ENCODE measurements at places on chromosomes 6 and 20.
A peak's percentile ranks its signal among the peaks of the same experiment; 100 is the strongest.

DNA sequence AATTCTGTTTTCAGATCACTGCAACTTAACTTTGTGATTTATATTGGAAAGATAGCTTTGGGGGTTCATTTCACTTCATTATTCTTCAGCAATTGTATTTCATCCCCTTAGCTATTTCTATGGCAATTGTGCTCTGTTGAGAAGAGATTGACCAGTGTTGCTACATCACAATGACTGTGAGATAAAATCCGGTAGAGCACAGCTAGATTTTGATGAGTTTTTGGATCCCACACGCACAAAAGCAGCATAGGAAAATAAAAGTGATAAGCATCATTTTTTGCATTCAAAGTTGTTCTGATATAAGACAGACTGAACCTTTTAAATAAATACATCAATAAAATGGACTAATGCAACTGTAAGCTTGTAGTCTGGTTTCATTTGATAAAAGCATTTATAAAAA, 734.8 kb downstream of the KIF16B start:
- no peak for DNase-seq

GRCh38 chr6:165662749-165663376, at the start of gene PDE10A:
PDE10A (minus strand) TSS chr6:165663241; CDS start chr6:165662811, 430 bp downstream.
- no peak for DNase-seq

DNA sequence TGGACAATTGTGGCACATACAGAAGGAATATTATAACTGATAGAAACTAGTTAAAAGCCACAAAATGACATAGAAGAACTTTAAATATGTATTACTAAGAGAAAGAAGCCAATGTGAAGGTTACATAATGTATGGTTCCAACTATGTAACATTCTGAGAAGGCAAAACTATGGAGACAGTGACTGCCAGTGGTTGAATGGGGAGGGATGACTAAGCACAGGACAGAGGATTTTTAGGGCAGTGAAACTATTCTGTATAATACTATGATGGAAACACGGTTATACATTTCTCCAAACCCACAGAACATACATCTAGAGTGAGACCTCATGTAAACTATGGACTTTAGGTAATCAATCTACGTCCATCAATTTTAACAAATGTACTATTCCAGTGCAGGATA, 22.4 kb downstream of the SYNCRIP start:
- DNase-seq, result no peak

DNA sequence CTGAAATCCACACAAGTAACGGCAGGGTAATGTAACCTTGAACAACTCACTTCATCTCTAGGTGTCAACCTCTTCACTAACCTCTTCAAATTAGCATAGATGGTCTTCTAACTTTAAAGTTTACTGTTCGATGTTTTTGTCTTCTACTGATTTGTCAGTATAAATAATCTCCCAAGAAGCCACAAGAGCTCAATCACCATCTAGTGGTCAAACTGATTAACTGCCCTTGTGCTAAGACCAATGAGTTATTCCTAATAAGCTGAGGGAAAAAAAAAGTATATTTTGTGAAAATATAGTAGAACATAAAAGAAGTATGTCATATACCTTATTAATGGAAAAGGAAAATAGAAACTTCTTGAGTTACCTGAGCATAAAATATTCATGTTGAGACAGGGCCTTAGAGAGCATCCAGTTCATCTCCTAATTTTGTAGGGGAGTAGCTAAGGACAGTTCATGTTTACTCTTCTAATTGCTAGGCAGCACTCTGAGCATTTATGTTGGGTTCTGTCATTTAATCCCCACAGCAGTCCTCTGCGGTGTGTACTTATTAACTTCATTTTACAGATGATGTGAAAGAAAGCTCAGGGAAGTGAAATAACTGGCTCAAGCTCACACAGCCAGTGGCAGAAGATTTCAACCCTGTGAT, 317.1 kb downstream of the ESR1 start:
- peak; percentile 61 for DNase-seq

DNA sequence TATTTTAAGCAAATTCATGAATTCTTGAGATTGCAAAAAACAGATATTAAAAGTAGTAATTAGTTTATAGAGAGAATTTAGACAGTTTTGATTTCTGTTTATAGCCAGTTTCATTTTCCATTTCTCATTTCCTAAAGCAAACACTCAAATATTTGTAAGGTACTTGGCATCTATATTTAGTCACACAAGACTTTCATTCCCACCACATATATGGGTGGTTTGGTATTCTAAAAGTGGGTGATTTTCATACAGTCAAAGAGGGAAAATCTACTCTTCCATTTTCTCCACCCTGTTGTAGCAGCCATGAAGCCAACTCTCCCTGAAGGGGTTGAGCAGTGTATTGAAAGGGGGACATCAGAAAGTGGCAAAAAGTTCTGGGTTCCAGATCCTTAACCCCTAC, 181.1 kb upstream of the SUPT3H start:
- no peak for DNase-seq

DNA sequence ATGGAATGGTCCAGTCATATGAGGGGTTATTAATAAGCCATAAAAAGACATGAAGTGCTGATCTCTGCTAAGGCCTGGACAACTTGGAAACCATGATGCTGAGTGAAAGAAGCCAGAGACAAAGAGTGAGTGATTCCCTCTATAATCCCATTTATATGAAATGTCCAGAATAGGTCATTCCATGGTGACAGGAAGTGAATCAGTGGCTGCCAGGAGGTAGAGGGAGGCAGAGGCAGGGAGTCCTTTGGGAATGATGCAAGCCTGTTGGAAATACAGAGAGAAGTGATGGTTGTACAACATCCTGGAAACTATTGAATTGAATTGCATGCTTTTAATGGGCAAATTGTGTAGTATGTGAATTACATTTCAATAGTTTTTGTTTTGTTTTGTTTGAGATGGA, 26.4 kb downstream of the ANKRD60 start:
- DNase-seq, result no peak

GRCh38 chr6:125009578-125009977, 47.3 kb downstream of the RNF217 start:
- no peak for DNase-seq

GRCh38 chr20:23868321-23868720, 11.2 kb downstream of the CST5 start:
- DNase-seq, result no peak

DNA sequence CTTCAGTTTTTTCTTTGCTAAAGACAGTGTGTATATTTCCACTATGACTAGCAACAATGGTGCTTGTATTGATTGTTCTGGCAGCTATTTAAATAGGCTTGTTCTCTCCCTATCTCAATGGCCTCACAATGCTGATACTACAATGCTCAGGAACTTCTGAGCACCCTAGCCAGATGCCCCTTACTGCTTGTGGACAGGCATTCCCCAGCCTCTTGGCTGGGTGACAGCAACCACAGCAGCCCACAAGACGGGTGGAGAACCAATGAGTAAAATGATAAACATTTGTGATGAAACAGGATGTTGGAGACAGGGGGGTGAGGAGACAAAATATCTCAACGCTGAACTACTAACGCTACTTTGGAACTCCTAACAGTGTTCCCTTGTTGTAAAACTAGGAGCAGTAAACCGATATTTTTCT, 42.3 kb downstream of the HIVEP2 start:
- peak; percentile 96 for DNase-seq

DNA sequence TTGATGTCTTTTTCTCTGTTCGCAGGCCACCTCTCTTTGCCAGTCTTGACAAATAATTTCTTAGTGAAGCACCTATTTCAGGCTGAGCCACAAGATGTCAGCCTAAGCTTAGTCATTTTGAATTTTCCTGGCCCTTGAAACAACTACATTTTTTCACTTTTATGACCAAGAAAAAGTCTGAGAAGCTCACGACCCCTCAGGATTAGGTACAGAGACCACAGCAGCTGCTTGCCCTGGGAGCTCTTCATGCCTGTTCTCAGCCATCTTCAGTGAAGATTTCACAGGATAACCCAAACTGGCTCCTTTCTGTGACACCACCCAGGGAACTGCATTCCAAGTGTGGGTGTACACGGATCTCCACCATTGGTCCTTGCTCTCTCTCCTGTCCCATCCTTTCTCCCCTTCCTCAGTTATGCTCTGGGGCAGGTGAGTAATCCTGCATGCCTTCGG, 38.4 kb upstream of the SPTLC3 start:
- DNase-seq, result peak; percentile 16

DNA sequence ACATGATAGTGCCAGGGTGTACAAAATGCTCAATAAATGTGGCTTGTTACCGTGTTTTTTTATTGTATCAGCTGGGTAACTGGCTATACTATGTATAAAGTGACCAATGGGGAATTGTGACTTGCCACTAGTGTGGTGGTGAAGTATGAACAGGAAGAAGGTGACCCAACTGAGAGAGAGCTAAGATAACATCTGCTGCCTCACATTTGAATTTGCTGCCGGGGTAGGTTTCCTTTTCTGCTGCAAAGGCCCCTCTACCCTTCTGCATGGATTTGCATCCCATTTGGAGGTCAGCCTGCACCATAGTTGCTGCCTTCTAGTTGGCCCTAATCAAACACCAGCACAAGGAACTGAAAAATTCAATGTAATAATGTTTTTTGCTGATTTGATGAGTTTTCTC, 24.1 kb downstream of the IL17A start:
- DNase-seq, result no peak

DNA sequence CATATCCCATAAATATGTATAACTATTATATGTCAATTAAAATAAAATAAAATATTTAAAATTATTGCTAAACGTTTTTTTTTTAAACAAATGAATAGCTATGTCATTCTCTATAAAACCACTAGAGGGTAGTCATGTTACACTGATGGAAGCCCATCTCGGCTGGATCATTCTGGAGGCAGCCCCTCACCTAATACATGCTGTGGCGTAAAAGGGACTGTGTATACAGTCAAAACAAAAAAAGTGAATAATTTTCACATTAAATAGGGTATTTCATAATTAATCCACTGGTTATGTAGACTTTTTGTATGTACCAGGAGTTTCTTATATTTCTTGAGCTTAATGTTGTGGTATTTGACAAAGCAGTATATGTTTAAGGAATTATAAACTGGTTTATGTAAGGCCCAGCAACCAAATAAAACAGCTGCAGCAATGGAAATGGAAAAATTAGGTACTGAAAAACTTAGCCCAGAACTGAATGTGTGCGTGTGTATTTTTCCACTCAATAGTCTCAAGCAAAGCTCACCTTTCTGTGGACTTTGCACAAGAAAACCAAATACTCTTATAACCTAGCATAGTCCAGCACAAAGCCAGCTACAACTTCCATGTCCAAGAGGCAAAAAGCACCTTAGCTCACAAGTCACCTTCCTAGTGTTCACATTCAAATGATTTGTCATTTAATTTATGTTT, 81.7 kb downstream of the COL9A1 start:
- DNase-seq, result peak; percentile 37

DNA sequence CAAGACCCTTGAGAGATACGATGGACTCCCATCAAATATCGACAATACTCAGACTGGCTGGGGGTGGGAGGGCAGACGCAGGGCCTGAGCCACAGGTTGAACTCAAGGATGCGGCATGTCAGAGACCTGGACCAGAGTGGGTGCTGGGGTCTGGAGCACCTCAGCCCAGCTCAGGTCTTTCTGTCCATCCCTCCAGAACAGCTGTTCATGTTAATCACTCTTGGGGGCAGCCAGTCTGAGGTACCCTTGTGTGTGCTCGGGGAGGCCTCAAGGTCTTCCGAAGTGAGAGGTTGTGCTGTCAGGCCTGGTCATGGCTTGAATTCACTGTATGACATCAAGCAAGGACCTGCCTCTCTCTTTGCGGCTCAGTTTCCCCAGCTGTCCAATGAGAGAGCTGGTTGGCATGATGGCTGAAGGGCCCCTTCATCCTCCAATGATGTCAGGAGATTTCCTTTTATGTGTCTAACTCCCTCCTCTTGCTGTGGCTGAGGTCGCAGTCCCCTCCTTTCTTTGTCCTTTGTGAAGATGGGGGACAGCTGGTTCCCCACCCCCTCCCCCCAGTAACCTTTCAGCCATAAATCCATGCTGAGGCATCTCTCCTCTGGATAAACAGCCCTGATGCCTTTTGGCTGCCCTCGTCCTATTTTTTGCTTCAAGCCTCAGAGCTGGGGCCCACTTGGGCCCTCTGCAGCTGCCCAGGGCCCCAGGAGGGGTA, 15.3 kb downstream of the MYH7B start:
- DNase-seq, result no peak

- no peak for DNase-seq
Observed at GRCh38 chr20:58909585-58909984, 57.1 kb downstream of the GNAS start.

DNA sequence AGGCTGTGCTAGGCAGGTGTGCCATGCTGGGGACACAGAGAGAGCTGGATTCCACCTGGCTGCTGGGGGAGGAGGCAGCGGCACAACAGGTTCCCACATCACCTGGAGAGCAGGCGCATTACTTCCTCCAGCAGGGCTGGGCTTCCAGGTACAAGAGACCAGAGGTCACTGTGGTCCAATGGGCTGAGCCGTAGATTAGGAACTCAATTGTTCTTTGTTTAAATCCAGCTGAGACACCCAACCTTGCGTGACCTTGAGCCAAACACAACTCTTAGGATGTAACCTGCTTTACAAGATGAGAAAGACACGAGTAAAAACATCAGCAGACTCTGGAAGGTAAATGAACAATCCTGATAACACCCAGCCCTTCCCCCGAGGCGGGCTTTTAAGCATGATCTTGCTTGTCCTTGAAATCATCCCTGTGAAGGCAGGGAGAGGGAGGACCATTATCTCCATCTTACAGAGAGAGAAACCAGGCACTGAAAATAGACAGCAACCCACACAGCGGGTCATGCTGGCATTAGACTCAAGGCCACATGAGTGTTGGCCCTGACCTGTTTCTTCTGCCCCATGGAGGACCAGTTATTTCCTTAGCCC, 216.5 kb upstream of the RREB1 start:
- DNase-seq, result peak; percentile 74

DNA sequence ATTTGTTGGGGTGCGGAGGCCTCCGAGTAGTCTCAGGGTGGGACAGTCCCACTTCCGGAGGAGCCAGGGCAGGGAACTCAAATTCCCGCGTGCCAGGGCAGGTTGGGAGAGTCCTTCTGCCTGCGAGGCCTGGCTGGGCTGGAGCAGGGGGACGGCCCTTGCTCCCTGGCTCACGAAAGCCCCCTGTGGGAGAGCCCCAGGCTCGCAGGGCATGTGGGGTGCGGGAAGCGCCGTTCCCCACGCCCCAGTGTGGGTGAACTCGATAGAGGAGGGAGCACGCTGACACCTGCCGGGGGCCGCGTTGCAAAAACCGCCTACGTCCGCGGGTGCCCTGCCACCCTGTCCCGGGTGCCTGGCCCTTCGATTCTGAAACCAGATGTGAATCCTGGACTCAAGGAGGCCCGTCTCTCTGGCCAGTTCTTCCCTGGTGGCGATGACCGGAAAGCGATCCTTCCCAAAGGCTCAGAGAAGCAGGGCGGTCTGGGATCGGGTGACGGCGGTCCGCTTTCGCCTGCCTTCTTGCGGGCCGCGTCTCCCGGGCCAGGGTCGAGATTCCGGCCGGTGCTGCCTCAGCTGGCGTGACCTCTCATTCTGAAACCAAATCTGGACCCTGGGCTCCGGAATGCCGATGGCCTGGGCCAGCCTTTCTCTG, 1846.5 kb upstream of the DEFB115 start:
- DNase-seq, result no peak

DNA sequence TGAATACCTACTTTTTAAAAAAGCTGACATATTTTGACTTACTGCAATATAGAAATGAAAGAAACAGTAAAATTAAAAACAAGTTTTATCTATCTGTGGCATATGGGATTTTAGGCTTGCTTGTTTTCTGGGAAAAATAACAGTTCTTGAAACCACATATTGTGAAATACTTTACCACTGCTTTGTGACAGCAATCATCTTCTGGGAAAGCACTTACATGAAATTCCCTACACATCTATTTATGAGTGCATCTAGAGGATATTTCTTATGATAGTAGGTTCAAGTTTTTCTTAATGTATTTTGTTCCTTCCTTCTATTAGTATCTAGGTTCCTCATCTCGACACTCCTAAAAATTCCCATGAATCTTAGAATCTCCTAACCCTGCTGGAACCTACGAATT, 75.2 kb downstream of the STXBP5 start:
- peak; percentile 12 for DNase-seq

GRCh38 chr6:75819776-75820487, 70.9 kb downstream of the MYO6 start:
- no peak for DNase-seq

Data from hematopoietic multipotent progenitor cell treated with erythropoietin and hydrocortisone succinate and interleukin-3 and kit ligand, for 8 days (in vitro differentiated cells).